D341Med (cell line): ENCODE measurements at places on chromosomes 5 and 9.

DNA sequence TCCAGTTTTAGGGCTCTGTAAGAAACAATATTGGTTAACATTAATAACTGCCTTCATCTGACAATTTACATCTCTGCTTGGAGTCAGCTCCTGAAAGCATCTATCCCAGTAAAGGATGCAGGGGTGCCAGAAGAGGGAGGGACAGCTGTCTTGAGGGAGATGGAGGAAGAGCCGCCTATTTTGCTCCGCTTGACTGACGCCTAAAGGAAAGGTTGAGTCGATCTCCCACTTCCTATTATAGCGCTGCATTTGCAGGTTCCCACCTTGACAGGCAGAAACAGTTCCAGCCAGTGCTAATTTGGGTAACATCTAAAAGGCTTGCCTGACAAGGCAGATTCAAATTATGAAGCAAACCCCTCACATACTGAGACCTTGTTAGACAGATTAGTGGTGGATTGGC, 374.6 kb downstream of the SPATA31D1 start:
- no peak for DNase-seq

DNA sequence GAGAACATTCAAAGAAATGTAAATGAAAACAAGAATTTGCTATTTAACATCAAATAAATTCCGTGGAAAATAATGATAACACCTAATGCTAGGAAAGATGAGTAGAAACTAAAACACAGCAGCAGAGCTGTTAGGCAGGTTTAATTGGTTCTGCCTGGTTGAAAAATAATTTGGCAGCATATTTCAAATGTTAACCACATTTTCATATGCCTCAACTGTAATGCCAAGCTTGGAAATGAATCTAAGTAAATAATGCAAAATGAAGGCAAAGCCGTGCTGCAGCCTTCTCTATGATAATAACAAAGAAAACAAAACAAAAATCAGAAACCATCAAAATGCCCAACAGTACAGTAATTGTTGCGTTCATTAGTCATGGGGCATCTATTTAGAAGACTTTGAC, 79.9 kb upstream of the MSX2 start:
- no peak for DNase-seq

DNA sequence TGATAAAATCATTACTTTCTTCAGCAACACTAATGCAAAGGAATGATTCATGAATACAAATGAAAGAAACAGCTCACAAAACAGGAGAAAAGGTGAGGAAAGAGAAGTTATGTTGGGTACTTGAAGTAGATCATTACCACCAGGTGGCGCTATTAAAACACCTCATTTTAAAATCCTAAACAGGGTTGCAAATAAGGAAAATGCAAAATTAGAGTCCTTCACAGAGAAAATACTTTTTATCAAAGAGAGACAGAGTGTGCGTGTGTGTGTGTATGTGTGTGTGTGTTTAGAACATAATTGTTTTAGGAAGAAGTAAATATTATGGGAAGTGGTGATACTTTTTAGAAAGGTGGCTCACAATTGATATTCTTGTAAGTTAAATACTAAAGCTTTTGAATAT, 49.5 kb upstream of the CD180 start:
- no peak for DNase-seq

DNA sequence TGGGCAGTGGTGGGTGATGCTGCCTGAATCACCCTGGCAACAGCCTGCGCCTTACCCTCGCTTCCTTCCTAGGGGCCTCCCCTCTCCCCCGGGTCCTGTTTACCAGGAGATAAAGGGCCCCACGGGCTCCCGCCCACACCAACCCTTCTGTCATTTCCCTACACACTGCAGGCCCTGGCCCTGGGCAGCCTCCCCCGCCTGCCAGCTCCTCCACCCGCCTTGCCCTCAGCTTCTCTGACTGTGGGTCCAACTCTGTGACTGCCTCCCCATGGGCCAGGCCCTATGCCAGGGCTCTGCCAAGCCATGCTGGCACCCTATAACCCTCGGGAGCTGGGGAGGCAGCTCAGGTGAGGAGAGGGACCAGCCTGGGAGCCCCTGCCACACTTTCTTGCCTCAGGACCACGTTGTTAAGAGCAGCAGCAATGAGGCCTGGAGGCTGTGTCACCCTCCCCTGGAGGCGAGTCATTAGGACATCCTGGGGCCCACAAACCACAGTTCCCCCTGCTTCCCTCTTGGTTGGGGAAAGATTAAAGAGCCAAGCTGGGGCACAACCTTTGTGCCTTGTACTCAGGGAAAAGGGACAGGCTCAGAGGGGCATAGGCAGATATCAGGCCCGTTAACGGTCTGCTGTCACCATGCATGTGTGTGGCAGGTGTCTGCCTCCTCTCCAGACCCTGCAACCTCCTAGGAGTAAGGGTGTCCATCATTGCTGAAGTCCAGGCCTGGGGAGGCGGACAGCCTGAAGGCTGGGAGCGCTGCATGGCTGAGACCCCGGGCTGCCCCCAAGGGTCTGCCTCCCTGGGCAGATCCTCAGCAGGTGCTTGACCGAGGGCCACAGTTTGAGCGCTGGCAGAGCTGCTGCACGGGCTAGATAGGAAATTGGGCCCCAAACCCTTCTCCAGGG, 2.8 kb downstream of the MGAT4B start:
- no peak for DNase-seq

DNA sequence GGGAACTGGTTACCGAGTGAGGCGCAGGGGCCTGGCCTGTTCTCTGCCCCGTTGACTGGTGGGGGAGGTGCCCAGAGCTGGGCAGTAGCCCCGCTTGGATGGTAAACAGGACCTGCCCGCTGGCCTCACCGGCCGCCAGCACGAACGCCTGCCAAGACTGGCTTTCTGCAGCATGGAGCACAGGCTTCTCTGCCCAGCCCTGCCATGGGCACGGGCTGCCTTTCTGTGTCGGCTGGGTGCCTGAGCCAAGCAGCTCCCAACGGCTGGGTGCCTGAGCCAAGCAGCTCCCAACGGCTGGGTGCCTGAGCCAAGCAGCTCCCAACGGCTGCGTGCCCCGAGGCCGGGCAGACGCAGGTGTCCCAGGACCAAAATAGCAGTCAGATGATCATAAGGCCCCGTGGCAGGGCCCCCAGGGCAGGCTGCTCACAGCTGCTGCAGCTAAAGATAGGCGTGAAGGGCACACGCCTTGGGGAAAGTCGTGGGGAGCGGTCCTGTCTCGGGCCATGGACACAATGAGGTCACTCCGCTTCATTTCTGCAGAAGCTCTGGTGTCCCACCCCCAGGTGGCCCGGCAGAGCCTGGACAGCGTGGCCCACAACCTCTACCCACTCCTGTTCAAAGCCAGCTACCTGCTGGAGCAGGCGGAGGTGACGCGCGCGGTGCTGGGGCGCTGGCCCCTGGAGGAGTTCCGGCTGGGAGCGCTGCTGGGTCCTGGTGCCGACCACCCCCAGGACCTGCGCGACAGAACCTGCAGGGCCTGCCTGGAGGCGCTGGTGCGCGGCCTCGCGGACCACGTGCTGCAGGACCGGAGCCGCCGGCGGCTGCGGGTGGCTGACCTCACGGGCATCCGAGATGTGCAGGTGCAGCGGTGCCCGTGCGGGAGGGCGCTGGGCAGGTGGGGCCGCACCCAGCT, at the start of gene LRRC14B:
Gene LRRC14B (plus strand): TSS at position 460 of the 913 bp plus-strand sequence. CDS start 44 bp downstream, at position 504.
- no peak for DNase-seq

DNA sequence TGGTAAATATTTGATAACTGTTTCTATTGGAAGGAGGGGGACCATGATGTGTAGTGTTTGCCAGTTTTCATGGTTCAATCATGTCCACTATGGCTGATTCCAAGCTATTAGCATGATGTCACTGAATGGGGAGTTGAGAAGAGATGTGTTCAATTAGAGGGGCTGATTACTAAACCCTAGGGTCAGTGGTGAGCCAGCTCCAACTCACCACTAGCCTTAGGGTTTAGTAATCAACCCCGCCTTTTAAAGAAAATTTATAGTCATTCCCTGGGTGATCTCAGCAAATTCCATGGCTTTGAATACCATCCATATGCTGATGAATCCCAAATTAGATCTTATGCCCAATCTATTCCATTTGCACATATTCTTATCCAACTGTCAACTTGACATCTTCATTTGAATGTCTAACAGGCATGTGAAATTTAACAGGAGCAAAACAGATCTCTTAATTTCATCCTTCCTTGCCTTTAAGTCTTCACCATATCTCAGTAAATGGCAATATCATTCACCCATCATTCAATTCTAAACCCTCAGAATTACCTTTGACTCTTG, 98.8 kb downstream of the GCNT1 start:
- DNase-seq, result no peak

DNA sequence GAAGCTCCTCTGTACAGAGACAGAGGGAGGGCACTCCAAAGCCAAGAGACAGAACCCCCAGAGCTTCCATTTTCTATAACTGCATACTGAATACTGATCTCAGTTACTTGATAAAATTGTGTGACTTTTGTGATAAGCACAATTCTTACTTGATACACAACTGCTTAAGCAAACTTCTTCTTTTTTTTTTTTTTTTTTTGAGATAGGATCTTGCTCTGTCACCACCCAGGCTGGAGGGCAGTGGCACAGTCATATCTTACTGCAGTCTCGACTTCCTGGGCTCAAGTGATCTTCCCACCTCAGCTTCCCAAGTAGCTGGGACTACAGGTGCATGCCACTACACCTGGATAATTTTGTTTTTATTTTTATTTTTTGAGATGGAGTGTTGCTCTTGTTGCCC, 252.1 kb upstream of the ZNF608 start:
- DNase-seq, result no peak

- peak; percentile 99 for DNase-seq
Measured at GRCh38 chr9:136400038-136400834, at the start of gene SNAPC4. Gene SNAPC4, minus strand, starts transcription at chr9:136400170. Its CDS starts 1,742 bp downstream, at chr9:136398428.

DNA sequence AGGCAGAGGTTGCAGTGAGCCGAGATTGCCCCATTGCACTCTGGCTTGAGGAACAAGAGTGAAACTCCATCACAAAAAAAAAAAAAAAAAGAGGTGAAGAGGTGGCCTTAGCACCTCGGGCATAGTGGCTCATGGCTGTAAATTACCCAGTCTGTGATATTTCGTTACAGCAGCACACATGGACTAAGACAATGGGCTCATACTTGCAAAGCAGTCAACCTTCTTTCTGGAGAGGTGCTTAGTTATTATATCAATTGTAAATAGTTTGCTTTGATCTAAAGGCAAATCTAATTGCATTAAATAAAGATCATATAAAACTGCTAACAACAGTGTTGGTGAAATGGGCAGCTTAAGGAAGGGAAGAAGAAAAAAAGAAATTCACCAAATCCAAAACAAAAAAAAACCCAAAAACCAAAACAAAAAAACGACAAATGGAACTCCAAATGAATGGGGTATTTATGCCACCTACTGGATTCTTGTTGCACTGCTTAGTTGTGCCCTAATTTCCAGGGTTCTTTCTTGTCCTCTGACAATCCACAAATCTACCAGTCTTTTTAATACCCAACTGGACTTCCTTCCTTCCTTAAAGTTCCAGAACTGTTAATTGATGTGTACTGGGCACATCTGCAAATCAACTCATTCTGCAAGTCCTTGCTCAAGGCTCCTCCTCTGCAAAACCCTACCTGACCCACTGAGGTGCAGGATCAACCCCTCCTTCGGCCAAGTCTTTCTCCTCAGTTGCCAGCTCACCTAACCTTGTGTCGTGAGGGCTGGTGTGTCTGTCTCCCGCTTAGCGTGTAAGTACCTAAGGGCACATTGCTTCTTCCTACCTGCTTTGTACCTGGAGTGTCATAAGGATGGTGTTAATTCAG, 35.0 kb upstream of the DMRT1 start:
- DNase-seq, result peak; percentile 50

DNA sequence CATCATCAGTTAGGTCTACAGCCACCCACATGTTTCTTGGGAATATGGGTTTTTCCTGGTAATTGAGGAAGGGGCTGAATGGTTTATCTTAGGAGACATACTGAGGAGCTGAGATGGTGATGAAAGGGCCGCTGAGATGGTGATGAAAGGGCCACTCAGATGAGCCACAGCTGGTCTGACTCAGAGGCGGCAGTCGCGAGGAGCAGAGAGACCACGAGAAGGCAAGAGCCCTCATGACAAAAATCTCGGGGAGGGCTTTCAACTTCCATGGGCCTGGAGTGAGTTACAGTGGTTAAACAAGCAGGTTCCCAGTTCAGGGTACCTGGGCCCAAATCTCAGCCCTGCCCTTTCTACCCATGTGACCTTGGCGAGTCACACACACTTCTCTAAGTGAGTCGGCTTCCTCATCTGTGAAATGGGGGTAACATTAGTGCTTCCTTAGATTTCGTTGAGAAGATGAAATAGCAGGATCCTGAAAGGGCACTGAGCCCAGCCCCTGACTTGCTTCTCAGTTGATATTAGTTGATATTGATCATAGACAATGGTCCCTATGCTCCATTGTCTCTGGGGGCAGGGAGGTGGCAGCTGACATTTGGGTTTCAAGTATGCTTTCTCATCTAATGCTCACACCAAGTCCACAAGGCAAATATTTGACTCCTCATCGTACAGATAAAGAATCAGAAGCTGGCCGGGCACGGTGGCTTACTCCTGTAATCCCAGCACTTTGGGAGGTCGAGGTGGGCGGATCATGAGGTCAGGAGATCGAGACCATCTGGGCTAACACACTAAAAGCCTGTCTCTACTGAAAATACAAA, 169.5 kb downstream of the RGS3 start:
- no peak for DNase-seq
